Metanephros (tissue), 2 donors: ENCODE measurements at places on chromosomes 6 and 20. TPM values are rescaled to one million over a fixed set of nuclear protein-coding genes. Genes with fewer than 3 reads are reported as not detected.

TNFAIP3 gene
- total RNA-seq, result 25.2 TPM

LPA gene
- 0.06 TPM for total RNA-seq

CALHM6 gene
- 4.2 TPM for total RNA-seq

OPN5 gene
- total RNA-seq, result 0.64 TPM

E2F1 gene
- total RNA-seq, result 6.0 TPM

CASS4 gene
- 4.1 TPM for total RNA-seq

RAB44 gene
- 1.5 TPM for total RNA-seq

SLC4A11 gene
- 1.9 TPM for total RNA-seq

ACSS1 gene
- 33.9 TPM for total RNA-seq

PDE10A gene
- total RNA-seq, result 38.2 TPM

ENPP1 gene
- 30.9 TPM for total RNA-seq

MEI4 gene
- 1.2 TPM for total RNA-seq

NOX3 gene
- total RNA-seq, result 2.1 TPM

DNMT3B gene
- 4.7 TPM for total RNA-seq

OGFRL1 gene
- total RNA-seq, result 14.2 TPM

PROKR2 gene
- total RNA-seq, result not detected

PCNA gene
- 82.6 TPM for total RNA-seq

SCRT2 gene
- total RNA-seq, result not detected

DSE gene
- 46.9 TPM for total RNA-seq

CLIC5 gene
- 67.4 TPM for total RNA-seq

TRIM10 gene
- total RNA-seq, result 2.7 TPM

ECT2L gene
- 0.06 TPM for total RNA-seq

RAET1L gene
- not detected for total RNA-seq

SLC44A4 gene
- total RNA-seq, result 28.4 TPM

BMP2 gene
- 24.1 TPM for total RNA-seq

LY6G6D gene
- total RNA-seq, result not detected
